Naive thymus-derived CD4-positive, alpha-beta T cell (primary cell): ENCODE measurements at places on chromosomes 5 and 9. TPM values are rescaled to one million over a fixed set of nuclear protein-coding genes. Genes with fewer than 3 reads are reported as not detected.

The ERAP2 gene
- total RNA-seq: 79.6 TPM

The DBH gene
- total RNA-seq: 0.19 TPM

The EIF4EBP3 gene
- 19.5 TPM for total RNA-seq

The MEGF10 gene
- total RNA-seq: not detected

The ANKRA2 gene
- 31.2 TPM for total RNA-seq

The CMBL gene
- 1.8 TPM for total RNA-seq

DNA sequence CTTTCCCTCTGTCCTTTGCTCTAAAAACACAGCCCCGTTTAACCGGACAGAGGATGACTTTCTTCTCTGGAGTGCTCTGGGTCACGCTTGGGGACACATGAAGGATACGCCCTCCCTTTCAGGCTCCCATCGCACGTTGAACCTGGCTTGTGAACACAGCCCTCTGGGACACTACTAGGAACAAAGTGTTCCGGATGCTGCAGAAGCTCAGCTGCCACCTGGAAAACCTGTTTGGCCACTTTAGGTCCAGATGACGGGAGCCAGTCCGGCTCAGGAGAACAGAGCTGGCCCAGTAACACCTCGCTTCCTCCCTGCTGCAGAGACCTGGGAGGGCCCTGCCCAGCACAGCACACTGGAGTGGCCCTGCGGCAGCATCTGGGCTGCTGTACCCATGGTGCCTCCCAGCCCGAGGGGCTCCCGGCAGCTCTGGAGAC is 60.1 kb downstream of the GADD45G start:
- DNase-seq: no peak

GRCh38 chr5:132079619-132080018 is 6.0 kb downstream of the CSF2 start:
- DNase-seq: no peak

DNA sequence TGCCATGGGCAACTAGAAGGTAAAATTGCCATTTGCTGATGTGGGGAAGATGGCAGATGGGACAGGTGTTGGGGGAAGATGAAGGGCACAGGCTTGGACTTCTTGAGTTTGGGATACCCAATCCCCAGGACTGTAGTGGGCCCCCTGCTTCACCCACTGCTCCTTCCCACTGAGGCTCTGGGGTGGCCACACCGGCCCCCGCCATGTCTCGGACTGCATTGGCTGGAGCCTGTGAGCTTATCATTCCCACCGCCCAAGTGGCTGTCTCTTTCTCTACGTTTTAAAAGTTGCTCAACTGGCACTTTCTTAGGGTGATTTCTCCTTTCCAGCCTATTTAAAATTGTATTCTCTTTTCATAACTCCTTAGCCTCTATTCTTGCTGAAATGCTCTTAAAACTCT is 730.0 kb upstream of the ADAMTS16 start:
- no peak for DNase-seq

DNA sequence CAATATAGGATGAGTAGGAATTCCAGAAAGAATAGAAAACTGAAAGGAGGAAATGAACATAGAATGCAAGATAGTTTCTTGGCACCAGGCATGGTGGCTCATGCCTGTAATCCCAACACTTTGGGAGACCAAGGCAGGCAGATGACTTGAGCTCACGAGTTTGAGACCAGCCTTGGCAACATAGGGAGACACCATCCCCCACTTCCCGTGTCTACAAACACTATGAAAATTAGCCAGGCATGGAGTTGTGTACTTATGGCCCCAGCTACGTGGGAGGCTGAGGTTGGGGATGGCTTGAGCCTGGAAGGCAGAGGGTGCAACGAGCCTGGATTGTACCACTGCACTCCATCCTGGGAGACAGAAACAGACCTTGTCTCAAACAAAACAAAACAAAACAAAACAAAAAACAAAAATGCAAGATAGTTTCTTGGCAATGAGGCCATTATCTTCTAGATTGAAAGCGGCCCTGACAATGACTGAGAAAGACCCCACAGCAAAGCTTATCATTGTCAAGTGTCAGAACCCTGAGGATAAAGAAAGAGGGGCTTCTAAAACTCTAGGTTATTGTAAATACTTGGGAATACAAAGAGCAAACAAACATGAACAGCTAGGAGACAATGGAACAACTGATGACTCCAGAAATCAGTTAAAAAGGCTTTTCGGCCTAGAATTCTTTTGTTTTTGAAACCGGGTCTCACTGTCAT is 9.2 kb downstream of the SQSTM1 start:
- DNase-seq: no peak

- no peak for DNase-seq
Observed at GRCh38 chr9:77427256-77427927, 220.7 kb downstream of the GNA14 start.

DNA sequence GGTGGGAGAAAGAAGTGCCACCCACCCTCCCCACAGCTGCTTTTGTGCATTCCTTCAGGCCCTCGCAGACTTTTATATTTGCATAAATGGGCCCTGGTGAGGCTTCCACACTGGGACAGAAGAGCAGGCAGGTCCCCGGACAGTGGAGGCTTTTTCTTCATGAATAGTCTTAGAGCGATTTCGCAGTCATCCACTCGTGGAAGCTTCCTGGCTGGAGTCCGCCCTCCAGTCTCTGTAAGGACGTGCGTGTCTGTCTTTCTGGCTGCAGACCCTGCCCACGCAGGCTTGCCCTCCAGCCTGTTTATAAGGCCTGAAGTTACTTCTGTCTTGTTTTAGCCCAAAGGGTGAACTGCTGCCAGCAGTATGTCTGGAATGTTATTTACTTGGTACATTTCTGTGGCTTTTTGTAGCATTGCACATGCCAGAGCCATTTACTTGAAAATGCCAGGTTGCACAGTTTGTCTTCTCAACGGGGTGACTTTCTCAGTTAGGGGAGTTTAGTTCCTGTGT is 195.7 kb downstream of the AOPEP start:
- no peak for DNase-seq

DNA sequence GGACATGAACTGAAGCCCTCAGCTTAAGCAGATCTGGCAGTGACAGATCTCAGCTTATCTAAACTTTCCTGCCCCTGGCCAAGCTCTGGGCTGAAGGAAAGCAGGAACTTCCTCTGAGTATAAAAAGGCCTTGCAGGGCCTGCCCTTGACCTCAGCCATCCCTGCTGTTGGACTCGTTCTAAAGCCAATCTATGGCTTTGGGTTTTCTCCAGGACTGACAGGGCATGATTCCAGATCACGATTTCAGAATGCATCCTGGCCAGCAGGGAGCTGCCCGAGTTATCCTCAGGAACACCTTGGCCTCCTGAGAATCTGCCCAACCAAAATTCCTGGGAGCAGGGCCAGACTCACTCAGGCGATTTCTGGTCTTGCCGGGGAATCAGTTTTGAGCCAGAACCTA is 502.7 kb downstream of the TLE4 start:
- DNase-seq: no peak

- no peak for DNase-seq
Observed at GRCh38 chr9:89915187-89915586, 310.4 kb downstream of the GADD45G start.

GRCh38 chr5:84163671-84164070 is 221.0 kb downstream of the EDIL3 start:
- DNase-seq: no peak

DNA sequence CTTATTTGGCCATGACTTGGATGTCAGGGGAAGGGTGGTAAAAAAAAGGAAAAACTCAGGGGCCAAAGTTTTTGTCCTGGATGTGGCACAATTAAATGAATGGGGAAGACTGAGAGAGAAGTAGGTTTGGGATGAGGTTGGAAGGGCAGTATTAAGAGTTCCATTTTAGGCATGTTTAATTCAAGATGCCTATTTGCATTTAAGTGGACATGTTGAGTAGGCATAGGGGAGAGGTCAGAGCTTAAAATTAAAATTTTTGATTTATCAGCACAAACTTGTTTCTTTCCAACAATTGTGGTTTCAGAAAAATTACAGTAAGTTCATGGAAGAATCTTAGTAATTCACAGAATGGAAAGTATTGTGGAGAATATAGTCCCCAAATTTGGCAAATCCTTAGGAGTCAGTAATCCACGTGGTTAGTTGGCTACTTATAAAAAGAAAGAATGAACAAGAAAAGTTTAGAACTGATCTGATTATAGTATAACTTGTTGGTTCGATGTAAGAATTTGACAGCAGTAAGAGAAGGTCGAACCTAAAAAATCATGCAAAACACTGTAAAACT is 265.9 kb downstream of the SAXO1 start:
- no peak for DNase-seq

DNA sequence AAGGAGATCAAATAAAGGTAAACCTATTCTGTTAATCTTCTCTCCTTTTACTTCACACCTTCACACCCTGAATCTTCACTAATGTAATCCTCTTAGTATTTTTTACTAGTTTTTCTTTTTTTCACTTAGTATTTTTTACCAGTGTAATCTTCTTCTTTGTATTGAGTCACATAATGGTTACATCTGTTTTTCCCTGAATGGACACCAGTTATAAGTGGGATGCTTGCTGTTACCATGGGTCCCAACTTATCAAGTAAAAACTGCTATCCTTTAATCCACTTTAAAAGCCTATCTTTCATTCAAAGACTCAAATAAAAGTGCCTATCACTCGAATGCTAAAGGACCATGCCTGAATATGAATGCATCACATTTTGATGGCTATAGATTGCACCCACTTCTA is 15.1 kb downstream of the ZFAND5 start:
- no peak for DNase-seq

DNA sequence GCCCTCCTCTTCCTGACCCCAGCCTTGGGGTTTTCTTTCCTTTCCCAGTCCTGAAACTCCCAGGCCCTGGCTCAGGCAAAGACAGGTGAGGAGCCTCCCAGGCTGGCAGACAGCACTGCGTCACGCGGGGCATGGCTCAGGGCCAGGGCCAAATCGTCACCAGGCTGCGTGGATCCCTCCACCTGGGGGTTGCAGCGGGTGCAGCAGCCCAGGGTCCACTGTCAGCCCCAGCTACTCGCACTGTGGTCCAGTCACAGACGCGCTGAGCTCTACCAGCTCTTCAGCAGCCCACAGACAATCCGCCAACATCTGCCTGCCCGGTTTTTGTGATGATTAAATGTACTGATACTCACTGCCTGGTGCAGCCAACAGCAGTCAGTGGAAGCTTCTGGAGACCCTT is 12.1 kb downstream of the FAM78A start:
- DNase-seq: no peak

GRCh38 chr9:136228107-136228875 is 17.3 kb downstream of the QSOX2 start:
- DNase-seq: no peak

GRCh38 chr9:88429595-88430430 is 41.6 kb downstream of the SPIN1 start:
- no peak for DNase-seq

- DNase-seq: no peak
Observed at GRCh38 chr9:10614196-10614800, 1.5 kb upstream of the PTPRD start.

GRCh38 chr5:160635046-160635445 is 213.4 kb downstream of the PTTG1 start:
- DNase-seq: no peak

- DNase-seq: no peak
Observed at GRCh38 chr5:127582773-127583370, 65.4 kb downstream of the PRRC1 start.
